ENCODE measurements at places on chromosomes 2 and 18. TPM values are rescaled to one million over a fixed set of nuclear protein-coding genes. Genes with fewer than 3 reads are reported as not detected.

GRCh38 chr2:134233728-134234136 is 20.1 kb upstream of the MGAT5 start:
- DNase-seq: no peak

DNA sequence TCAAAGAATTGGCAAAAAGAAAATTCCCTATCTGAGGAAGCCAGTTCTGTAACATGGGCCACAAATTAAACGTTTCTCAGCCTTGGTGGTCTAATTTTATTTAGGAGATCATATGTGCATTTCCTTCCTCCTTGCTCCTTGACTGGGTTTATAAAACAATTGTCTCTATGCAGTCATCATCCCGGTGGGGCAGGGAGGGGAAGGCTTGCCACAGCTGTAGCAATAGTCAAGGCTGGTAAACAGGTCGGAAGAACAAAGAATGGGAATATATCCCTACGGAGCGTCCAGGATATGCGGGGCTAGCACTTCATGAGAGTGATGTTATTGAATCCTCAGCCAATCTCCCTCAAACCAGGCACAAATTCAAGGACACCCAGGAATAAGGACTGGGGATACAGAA is 143.8 kb downstream of the RNF152 start:
- DNase-seq: no peak

DNA sequence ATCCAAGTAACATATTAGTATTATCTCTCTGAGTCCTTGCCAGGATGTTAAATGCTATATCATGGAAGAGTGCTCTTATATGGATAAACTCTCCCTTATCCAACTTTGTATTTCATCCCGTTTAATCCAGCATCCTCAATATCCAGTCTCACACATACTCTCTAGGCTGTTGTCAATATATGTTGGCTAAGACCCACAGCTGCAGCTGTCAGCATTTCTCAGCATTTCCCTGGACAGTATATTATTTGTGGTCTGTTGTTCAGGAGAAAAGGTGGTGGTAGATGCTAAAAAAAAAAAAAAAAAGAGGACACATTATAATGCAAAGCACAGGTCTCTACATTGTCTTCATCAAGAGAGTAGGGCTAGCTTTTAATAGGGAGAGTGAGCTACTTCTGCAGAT is 1368.0 kb upstream of the ZEB2 start:
- DNase-seq: no peak

- no peak for DNase-seq
These were observed 263.7 kb downstream of the ALK start for GRCh38 chr2:29657674-29658073.

DNA sequence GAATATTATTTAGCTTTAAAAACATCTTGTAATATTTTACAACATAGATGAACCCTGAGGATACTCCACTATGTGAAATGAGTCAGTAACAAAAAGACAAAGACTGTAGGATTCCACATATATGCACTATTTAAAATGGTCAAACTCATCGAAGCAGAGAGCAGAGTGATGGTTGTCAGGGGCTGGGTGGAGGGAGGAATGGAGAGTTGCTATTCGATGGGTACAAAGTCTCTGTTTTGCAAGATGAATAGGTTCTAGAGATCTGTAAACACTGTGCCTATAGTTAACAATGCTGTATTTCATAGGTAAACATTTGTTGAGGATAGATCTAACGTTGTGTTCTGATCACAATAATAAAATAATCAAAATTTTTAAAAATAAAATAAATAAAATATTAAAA is 1675.9 kb upstream of the CELF4 start:
- DNase-seq: no peak

DNA sequence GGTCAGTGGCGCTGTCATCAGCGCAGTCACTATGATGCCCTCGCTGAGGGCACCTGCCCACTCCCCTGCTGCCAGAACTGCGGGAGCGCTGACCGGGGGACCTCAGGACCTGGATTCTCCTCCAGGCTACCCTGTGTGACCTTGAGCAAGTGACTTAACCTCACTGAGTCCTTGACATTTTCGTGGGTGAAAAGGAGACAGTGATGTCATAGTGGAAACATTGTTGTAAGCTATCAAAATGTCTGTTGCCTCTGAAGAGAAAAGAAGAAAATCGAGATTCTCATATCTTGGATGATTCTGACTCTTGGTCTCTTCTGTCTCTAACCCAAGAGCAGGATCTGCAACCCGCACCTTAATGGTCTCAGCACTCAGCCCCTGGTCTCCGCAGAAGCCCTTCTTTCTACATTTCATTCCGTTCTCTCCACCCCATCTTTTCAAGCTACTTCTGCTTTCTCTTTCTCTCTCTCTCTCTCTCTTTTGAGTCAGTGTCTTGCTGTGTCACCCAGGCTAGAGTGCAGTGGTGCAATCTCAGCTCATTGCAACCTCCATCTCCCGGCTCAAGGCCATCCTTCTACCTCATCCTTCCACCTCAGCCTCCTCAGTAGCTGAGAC is 978 bp upstream of the TUBA4A start:
- no peak for DNase-seq

- no peak for DNase-seq
These were observed 199.6 kb upstream of the FBXO11 start for GRCh38 chr2:48105848-48106247.

DNA sequence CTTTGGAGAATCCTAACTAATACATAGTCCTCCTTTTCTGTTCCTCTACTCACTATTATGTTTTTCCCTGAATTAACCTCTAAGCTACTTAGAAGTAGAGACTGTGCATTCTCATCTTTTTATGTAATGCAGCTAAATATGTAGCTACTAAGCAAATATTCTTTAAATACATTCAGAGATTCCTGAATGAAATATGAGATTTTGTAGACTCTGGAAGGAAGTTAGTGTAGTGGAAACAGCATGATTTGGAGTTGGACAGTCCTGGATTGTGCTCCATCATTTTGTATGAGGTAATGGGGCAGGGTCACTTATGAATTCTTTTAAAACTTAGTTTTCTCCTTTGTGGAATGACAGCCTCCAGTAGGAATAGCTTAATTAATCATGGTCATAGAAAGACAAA is 24.7 kb upstream of the NT5C1B start:
- DNase-seq: no peak

GRCh38 chr2:186135686-186136085 is 350.4 kb upstream of the ZC3H15 start:
- no peak for DNase-seq

GRCh38 chr2:201358684-201359083 is 1.5 kb upstream of the FLACC1 start:
- DNase-seq: no peak

DNA sequence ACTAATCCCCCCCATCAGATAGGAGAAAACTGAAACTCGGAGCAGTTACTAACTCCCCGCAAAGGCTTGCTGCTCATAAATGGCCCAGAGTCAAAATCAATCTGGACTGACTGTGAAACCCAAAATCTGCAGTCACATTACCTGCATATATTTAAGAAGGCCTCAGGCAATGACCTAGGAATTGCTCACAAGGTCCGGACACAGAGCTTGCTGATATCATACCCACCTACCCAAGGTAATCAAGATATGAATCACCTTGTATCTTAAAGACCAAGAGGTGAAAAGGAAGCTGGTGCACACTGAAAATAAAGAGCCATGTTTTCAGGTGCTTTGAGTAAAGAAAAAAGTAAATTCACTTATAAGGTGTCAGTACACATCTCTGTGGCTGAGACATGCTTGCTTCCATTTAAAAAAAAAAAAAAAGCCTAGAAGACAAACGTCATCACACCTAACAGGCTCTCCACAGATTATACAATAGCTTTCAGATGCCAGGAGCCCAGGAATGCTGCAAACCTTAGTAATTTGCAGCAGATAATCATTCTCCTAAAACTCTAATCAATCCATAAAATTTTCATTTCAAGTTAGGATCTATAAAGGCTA is 195.4 kb downstream of the ZEB2 start:
- DNase-seq: no peak

GRCh38 chr2:4539121-4539520 is 835.7 kb downstream of the DCDC2C start:
- no peak for DNase-seq

DNA sequence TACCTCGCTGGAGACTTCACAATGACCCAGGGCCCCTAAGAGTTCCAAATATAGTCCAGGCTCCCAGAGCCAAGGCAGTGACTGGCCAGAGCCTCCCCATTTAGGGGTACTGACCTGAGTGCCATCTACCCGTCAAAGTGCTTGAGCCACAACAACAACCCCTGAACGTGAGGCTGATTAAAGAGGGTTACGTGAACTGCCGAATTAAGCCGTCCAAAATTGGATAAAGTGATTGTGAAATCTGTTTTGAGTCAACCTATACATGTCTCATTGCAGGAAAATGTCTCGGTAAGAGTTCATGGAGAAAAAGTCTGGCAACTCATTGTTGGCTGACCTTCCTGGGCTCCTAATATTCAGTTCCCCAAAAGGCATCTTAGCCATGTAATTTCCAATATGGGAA is 116.3 kb downstream of the TTC32 start:
- no peak for DNase-seq

DNA sequence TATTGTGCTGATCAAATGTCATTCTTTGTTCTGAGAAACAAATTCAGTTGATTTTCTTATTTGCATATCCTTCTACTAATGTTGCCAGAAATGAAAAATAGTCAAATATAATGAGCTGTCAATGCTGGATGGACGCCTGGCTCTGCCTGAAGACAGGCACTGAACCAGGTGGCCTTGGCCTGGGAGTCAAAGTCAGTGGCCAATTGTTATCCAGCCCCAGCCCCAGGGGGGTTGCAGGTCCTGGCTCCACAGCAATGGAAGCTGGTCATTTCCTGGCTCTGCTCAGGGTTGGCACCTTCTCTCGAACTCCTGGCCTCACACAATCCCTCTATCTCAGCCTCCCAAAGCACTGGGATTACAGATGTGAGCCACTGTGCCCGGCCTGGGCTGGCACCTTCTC is 176.8 kb upstream of the GLI2 start:
- no peak for DNase-seq

- DNase-seq: no peak
These were observed 9.0 kb downstream of the METTL21A start for GRCh38 chr2:207616185-207616584.

GRCh38 chr2:30705711-30706533 is 101.3 kb downstream of the CAPN13 start:
- DNase-seq: no peak

DNA sequence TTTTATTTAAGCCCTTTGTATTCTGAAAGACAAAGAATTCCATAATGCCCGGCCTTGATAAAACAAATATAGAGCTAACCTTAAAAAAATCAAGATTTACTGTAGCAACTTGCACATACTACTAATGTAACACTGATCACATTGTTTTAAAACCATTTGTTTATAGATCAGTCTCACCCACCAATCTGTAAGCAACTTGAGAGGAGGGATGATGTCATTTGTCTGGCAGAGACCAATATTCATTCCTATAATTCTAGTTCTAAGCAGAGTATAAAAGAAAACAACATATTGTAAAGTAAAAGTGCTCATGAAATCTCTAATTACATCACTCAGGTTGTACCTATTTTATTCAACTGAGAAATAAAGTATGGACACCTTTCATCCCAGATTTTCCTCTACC is 380.6 kb downstream of the TGIF1 start:
- DNase-seq: no peak

- no peak for DNase-seq
These were observed 22.1 kb downstream of the CERS6 start for GRCh38 chr2:168478206-168478605.

DNA sequence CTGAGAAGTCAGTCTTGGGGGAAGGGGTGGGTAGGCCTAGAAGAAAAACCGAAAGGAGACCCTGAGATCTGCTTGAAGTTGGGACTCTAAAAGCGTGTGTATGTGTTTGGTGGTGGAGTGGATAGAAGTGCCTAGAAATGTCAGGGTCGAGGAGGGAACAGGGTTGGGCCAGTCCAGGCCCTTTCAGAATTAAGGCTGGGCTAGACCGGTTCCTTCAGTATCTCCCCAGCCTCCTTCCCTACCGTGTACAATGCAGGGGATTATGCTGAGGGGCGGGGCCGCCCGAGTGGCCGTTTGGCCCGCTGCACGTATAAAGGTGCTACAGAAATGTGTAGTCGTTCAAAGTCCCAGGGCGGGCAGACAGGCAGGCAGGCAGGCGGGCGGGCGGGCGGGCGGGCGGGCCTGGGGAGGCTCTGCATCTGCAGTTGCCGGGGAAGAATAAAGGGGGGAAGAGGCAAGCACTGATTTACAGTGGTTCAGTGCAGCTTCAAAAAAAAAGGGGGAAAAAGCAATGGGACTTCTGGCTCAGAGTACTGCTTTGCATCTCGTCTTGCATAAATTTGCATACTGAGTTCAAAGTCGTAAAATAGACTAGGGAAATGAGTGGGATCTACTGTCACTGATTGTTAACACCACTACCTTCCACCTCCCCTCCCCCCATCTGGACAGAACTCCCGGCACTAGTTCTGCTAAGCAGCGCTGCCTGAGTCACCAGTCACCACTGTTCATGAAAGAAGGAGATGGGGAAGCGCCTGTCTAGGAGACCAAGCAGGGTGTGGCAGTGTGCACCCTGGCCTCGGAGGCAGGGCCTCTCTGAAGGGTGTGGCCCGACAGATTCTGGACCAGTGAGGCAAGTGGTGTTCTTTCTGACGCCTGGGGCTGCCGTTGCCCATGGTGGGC is 3.6 kb downstream of the IGFBP2 start:
- DNase-seq: peak; percentile 36

- DNase-seq: no peak
These were observed 157.4 kb upstream of the RGPD4 start for GRCh38 chr2:107669335-107669734.

- no peak for DNase-seq
These were observed 78.6 kb upstream of the KLHL29 start for GRCh38 chr2:23306401-23306800.

- DNase-seq: no peak
These were observed 89.7 kb downstream of the SEMA4F start for GRCh38 chr2:74743778-74744177.

The PROM2 gene
- 0.35 TPM for total RNA-seq

The GPATCH11 gene
- total RNA-seq: 6.0 TPM

The IL36G gene
- total RNA-seq: not detected

The NAT8 gene
- total RNA-seq: not detected

The RAPGEF4 gene
- total RNA-seq: 16.6 TPM

The LTBP1 gene
- total RNA-seq: 72.5 TPM

The ECEL1 gene
- 0.37 TPM for total RNA-seq
